Right cardiac atrium (tissue), 5 donors: ENCODE measurements at places on chromosomes 1 and 21.

GRCh38 chr1:246678816-246679793, 45.1 kb upstream of the SCCPDH start:
- no peak for DNase-seq

DNA sequence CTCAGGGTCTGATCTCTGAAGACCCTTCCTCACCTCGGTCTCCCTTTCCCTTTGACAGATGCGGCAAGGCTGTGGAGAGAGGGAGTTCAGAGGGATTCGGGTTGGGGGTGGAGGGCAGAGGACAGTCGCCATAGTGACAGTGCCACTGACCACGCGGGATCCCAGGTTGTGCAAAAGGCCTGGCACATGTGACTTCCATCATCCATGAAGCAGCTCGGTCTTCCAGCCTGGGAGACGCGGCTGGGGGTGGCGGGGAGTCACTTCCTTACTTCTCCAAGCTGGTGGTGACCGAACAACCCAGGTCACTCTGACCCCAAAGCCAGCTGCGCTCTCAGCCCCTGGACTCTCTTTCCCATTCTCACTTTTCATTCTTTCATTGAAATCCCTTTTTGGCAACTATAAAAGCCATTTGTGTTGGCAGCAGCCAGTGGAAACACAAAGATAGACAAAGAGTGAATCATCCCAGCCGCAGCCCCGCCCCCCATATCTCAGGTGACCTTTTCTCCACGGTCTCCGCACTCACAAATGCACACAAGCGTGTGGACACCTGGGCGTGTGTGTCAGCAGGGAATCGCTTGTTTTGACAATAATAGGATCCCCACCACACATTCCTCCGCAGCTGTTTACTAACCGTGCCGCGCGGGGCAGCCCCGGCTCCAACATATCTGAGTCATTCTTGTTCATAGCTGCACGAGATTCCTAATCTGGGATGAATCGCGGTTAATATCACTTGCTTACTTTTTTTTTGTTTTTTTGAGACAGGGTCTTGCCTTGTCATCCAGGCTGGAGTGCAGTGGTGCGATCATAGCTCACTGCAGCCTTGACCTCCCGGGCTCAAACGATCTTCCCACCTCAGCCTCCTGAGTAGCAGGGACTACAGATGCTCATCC, 68.3 kb downstream of the DHRS3 start:
- DNase-seq = peak; percentile 87

DNA sequence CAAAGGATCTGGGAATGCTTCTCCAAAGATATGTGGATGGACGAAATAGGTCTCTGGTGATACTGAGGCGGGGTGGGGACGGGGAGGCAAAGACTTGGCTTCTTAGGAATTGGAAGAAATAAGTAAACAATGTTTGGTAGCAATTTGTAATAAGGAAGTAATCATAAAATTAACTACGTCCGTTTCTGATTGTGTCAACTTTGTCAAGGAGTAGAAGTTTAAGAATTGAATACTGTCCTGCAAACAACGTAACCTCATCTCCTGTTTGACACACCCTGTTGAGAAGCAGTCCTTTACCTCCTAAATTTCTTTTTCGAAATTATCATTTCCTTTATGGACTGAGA, 471 bp downstream of the POLR3C start:
- DNase-seq = no peak

- no peak for DNase-seq
Observed at GRCh38 chr1:187237542-187237941, 408.8 kb downstream of the PLA2G4A start.

DNA sequence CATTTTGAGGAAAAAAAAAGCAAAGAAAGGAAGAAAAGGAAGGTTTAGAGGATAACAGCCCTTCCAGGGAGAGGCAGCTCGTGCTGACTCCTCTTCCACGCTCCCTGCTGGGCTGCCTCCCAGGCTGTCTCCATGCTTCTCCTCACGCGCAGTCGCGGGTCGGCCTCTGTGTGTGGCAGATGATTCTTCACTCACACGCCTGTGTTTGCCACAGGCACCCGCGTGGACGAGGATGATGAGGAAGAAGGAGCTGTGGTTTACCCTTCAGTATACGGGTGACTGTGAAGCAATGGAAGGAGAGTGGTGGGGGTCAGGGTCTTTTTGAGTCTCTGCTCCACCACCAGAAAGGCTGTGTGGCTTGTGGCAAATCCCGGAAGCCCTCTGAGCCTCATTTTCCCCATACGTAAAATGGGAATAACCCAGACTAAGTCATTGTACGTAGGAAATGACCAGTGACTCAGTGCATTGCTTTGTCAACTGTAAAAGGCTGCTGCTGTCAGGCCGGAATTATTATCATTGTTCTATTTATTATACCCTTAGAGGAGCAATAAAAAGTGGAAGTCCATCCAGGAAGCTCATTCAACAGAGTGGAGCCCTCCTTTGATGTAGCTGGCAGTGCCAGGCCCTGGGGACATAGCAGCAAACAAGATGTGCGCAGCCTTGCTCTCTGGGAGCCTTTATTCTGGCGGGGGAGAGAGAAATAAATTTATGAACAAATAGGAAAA, 11.9 kb upstream of the SH2D2A start:
- DNase-seq = no peak

GRCh38 chr1:171090604-171091003, at the start of gene FMO3:
FMO3 (plus strand) TSS chr1:171090905; CDS start chr1:171092659, 1,754 bp downstream.
- no peak for DNase-seq

DNA sequence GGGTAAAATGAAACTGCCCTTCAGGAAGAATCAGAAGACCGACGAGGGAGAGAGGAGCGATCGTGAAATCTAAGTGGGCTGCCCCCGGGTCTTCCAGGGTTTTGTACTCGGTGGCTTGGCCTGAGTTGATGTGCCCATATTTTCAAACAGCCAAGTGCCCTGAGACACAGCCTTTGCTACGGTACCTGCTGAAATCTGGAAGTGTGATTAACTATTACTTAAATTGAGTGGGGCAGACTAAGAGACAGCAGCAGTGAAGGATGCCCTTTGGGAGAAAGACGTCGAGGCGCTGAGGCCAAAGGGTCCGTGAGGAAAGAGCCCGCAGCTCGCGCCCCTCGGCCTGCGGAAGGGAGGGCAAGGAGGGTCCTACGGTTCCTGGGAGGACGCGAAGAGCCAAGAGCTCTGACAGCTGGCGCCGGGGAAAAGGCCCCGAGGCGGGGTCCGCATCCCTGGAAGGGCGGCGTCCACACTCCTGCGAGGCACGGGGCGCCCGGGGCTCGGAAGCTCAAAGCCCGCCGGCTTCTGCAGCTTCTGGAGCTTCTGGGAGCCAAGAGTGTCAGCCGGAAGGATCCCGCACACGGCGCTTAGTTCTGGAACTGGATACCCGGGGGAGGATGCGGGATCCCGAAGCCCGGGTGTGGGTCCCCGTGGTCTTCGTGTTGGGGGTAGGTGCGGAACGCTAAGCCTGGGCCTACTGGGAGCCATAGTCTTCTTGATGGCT, 15.4 kb upstream of the RNU1-4 start:
- DNase-seq = peak; percentile 46

- no peak for DNase-seq
Observed at GRCh38 chr1:43584204-43584603, 53.5 kb downstream of the PTPRF start.

DNA sequence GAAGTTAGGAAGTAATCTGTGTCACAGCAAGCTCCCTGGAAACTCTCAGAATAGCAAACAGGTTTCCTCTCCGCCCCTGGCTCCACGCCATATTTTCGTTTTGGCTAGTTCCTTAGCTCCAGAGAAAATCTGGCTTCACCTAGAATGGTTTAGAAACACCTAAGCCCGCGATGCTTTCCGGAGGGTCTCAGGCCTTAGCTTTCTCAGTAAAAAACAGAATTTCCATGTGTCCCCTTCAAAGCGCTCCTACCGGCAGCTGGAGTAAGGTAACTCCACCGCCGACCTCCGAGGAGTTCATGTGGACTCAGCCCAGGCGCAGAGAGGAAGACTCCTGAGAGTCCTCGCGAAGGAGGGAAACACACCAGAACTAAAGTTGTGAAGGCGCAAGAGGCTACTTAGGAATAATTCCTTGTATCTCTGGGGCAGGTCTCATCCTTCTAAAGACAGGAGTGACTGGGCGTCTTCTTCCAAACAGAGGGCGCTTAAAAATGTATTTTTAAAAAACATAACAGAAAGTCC, 406 bp downstream of the KIAA0040 start:
- DNase-seq = peak; percentile 61

DNA sequence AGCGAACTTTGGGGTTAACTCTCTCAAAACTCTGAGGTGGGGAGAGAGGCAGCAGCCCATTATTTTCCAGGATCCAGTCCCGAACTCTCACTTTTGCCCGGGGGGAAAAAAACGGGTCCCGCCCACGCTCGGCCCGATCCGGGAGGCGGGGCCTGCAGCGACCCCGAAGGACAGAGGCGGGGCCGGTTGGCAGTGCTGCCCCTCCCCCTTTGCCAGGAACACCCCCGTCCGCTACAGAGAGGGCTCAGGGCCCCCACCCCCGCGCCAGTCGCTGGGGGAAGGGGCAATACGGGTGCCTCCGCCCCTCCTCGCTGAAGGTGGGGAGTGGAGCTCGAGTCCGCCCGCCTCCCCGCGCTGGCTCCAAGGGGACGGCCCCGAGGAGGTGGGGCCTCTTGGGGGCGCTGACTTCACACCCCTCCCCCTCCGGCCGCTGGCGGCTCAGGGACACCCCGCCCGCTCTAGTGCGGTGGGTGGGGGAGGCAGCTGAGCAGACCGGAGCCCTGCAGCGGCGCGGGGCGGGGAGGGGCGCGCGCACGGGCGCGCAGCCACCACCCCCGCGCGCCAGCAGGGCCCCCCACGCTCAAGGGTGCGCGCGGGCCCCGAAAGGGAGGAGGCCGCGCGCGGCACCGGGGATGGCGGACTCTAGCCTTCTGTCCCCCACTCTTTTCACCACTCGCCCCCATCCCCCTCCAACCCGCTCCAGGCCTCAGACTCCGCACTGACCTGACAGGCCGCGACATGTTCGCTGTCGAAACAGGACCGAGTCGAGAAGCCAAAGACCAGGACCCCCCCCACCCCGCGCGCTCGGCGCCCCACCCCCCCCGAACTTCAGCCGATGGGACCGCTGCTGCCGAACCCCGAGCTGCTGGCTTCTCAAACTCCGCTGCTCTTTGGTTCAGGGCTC, 496 bp downstream of the NUCKS1 start:
- peak; percentile 98 for DNase-seq

DNA sequence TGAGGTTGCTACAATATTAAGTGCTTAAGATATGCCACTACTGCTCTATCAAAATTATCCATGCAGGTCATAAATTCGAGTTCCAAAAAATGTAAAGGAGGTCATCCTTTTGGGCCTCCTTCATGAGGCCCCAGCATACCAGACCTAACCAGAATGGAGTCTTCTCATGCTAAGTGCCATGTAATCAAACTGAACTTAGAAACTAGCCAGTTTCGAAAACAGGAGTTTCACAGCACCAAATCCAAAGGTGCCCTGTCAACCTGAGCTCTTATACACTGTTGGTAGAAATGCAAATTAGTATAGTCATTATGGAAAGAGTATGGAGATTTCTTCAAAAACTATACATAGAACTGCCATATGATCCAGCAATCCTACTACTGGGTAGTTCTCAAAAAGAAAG, 320.5 kb downstream of the ST6GALNAC3 start:
- DNase-seq = no peak

DNA sequence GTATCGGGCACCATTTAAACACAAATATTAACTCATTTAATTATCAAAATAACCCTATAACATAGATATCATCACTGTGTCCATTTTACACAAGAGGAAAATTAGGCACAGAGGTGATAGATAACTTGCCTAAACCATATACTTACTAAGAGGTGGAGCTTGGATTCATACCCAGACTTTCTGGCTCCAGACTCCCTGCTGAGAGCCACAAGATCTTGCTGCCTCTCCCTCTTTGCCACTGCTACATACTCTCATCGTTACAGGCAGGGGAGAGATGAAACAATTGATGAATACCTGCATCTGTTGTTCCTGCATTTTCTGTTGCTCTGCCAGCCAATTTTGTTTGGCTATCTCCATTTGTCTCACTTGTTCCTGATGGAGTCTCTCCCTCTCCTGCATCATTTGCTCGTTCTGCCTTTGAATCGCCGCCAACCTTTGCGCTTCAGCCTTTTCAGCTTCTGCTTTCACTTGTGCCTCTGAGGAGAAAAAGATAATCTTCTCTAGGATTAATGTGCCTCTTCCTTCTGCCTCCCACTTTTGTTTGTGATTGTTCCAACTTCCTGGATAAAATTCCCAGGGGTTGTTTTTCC, 10.6 kb downstream of the GBP5 start:
- peak; percentile 66 for DNase-seq

- DNase-seq = no peak
Observed at GRCh38 chr1:243939167-243939848, 89.3 kb upstream of the AKT3 start.

DNA sequence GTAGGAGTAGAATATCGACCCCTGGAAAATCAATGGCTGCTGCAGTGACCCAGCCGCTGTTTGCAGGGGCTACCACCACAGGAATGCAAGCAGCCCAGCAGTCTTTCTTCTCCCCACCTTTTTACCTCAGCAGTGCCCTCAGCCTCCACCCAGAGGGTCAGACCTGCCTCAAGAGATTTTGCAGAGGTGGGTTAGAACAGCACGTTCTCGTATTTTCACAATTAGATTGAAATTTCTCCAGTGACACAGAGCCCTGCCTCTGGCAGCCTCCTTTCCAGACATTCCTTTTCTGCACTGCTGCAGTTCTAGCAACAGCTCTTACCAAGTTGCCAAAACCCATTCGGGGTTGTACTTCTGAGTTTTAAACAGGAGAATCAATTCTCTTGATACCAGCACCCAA, 38.3 kb upstream of the PIGV start:
- DNase-seq = no peak

GRCh38 chr1:86380257-86380861, 15.8 kb downstream of the ODF2L start:
- DNase-seq = no peak

GRCh38 chr21:46634427-46634826, 1.0 kb upstream of the PRMT2 start:
- no peak for DNase-seq

GRCh38 chr1:32772281-32773017, 44.7 kb downstream of the YARS1 start:
- no peak for DNase-seq

- DNase-seq = no peak
Observed at GRCh38 chr1:170461762-170462384, 70.1 kb upstream of the GORAB start.

DNA sequence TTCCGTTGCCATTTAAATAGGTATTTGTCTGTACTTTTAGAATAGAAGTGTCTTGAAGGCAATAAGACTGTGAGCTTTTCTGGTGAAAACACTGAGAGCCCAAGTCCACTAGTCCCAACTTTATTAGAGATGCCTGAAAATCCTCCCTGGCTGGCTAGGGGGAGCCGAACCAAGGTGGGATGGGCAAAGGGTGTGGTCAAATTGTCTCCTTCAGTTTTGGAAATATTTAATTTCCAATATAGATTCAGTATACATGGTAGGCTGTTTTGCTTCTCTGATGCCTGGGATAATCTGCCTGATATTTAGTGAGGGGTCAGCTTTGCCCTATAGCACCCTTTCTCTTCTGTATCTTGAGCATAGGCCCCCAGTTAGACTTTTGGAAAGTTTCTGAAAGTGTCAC, 3.5 kb downstream of the ROR1 start:
- DNase-seq = no peak

- DNase-seq = no peak
Observed at GRCh38 chr1:184535191-184535970, 148.6 kb downstream of the C1orf21 start.
